ENCODE measurements at places on chromosomes 5 and 9.
A peak's percentile ranks its signal among the peaks of the same experiment; 100 is the strongest.

GRCh38 chr9:115306865-115307264 lies 188.9 kb upstream of the TNC start:
- no peak for DNase-seq
- no peak overlapping the region for H3K27ac ChIP-seq
- no peaks in the 10 kb centered on the region for H3K27me3 ChIP-seq
- H3K36me3 ChIP-seq: no peaks in the 10 kb centered on the region

- no peak for DNase-seq
- H3K4me1 ChIP-seq: no peaks in the 10 kb centered on the region
- H3K27ac ChIP-seq: no peak overlapping the region
- no peaks in the 10 kb centered on the region for H3K27me3 ChIP-seq
These were observed 81.2 kb upstream of the TRPC7 start for GRCh38 chr5:136446565-136446964.

- H3K27me3 ChIP-seq: no peaks in the 10 kb centered on the region
- DNase-seq: no peak
- no peak overlapping the region for H3K4me3 ChIP-seq
These were observed 164.5 kb upstream of the NFIB start for GRCh38 chr9:14478175-14479162.

- H3K27ac ChIP-seq: peak overlapping the region; percentile 69
- no peaks in the 10 kb centered on the region for H3K36me3 ChIP-seq
- no peak overlapping the region for H3K4me3 ChIP-seq
- H3K27me3 ChIP-seq: no peaks in the 10 kb centered on the region
- H3K4me1 ChIP-seq: peaks cover 19% of the 10 kb centered on the region
- DNase-seq: no peak
These were observed 9.3 kb upstream of the CAST start for GRCh38 chr5:96652769-96653454.

DNA sequence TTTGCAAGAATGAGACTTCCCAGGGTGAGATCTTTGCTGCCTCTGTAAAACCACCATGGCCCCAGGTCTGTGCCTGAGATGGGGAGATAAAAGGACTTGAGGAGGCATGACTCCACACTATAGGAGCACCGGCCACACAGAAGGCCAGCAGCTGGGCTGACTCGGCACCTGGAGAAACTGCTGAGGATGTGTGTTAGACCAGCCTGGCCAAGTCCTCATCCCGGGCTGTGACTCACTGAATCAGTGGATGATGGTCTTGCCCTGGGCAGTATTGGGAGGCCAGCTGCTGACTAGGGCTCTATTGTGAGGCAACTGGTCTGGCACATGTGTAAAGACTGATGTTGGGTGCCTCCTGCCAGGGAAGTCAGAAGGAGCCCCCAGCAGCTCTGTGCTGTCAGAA lies 286.2 kb downstream of the ACTL7B start:
- peaks cover 14% of the 10 kb centered on the region for H3K4me1 ChIP-seq
- H3K27ac ChIP-seq: peak overlapping the region; percentile 22
- H3K27me3 ChIP-seq: no peaks in the 10 kb centered on the region
- no peaks in the 10 kb centered on the region for H3K36me3 ChIP-seq
- H3K4me3 ChIP-seq: no peak overlapping the region

DNA sequence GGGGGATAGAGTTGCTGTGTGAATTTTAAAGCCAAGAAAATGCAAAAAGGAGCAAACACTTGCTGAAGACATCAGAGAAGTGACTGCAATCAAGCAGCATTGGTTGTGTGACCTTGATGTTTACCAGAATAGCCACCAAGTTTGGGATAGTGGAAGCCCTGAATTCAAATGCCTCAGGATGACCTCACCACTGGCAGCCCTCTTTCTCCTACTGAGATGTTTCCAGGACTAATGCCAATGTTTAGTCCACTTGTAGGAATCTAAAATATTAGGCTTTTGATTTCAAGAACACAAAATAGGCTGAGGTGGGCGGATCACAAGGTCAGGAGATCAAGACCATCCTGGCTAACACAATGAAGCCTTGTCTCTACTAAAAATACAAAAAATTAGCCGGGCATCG lies 112.2 kb upstream of the NUDT12 start:
- H3K27ac ChIP-seq: no peak overlapping the region
- H3K36me3 ChIP-seq: no peaks in the 10 kb centered on the region
- no peaks in the 10 kb centered on the region for H3K27me3 ChIP-seq
- no peak overlapping the region for H3K4me3 ChIP-seq
- DNase-seq: no peak

DNA sequence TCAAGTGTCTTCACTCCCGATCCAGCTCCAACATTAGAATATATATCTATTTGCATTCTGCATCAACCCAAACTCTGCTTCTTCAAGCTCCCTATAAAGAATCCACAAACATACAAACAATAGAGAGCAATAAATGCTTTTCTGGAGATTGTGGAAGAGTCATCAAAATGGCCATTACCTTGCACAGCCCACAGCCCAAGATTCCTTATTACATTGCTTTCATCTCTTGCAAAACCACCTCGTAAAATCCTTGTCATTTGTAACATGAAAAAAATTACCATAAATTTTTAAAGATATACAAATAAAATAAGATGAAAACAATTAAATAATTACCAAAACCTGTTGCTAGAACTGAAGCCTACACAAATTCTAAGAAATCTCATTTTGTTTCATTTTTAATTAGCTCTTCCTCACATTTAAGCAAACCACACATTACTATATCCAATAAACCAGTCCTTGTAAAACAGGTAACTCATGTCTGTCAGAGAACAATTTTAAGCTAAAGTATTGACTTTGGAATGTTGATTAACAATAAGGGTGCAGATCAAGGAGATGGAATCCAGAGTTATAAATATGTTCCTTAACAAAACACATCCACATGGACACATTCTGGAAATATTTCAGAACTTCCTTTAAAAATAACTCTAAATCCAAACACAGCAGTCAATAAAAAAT lies 7.1 kb downstream of the SPINK9 start:
- no peak overlapping the region for H3K27ac ChIP-seq
- no peaks in the 10 kb centered on the region for H3K4me1 ChIP-seq
- H3K4me3 ChIP-seq: no peak overlapping the region
- no peak for DNase-seq
- H3K36me3 ChIP-seq: no peaks in the 10 kb centered on the region
- H3K27me3 ChIP-seq: no peaks in the 10 kb centered on the region

DNA sequence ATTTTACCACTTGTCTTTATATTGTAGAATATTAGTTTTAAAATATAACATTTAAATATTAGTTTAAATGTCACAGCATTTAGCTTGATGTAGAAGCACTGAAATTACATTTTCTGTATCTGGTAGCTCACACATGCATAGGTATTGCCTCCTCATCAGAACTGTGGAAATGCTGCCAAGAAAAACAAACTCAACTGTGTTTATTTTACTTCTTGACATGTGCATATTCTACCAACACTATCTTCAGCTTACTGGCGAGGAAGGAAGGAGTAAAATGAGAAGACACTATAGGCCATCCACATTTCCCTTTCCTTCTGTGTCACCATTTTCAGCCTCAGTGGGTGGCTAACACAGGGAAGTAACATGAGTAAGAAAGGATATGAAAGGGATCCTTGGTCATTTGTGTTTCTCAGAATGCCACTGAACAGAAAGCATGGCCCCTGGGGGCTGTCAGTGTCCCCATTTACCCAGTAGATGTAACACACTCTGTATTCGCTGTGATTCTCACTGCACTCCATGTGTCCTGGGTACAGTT lies 81.0 kb upstream of the HTR4 start:
- H3K27me3 ChIP-seq: no peaks in the 10 kb centered on the region
- no peak for DNase-seq
- no peak overlapping the region for H3K27ac ChIP-seq
- H3K4me1 ChIP-seq: no peaks in the 10 kb centered on the region
- no peak overlapping the region for H3K4me3 ChIP-seq
- H3K36me3 ChIP-seq: no peaks in the 10 kb centered on the region

GRCh38 chr9:72733895-72734294 lies 212.5 kb downstream of the TMC1 start:
- H3K27ac ChIP-seq: no peak overlapping the region
- H3K27me3 ChIP-seq: no peaks in the 10 kb centered on the region
- H3K4me3 ChIP-seq: no peak overlapping the region

DNA sequence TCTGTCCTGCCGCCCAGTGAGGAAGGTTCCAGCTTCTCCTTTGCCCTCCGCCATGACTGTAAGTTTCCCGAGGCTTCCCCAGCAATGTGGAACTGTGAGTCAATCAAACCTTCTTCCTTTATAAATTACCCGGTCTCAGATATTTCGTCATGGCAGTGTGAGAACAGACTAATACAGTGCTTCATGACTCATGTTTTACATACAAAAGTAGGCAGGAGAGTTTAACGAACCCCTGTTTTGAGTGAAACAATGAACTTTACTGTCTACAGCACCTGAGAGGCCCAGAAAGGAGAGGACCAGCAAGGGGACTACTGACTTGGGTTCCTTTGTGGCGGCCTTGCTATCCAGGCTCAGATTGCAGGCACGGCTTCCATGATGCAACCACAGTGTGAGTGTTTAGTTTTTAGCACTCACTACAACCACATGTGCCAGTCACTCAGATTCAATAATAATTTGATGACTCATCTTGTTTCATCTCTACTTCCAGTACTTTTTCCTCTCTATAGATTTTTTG lies 139.1 kb upstream of the CLINT1 start:
- no peaks in the 10 kb centered on the region for H3K4me1 ChIP-seq
- no peaks in the 10 kb centered on the region for H3K36me3 ChIP-seq
- H3K4me3 ChIP-seq: no peak overlapping the region
- no peak overlapping the region for H3K27ac ChIP-seq
- no peaks in the 10 kb centered on the region for H3K27me3 ChIP-seq
- DNase-seq: no peak

DNA sequence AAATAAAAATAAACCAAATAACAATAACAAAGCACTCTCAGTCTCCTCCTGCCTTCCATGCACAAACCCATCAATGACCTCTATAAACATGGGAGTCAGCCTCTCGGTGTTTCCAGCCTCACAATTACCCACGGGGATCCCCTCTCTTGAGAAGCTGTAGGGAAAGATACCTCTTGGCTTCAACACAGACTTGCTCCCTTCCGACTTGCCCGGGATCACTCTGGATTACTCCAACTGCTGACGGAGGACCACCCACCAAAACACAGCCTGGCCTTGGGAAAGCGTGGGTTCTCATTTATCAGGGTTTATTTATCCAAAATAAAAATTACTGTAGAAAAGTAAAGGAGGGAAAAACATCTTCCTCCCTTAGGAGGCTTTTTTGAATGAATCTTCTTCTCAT lies 11.5 kb upstream of the NKX2-5 start:
- peaks cover 50% of the 10 kb centered on the region for H3K27me3 ChIP-seq
- peaks cover 11% of the 10 kb centered on the region for H3K4me1 ChIP-seq
- no peaks in the 10 kb centered on the region for H3K36me3 ChIP-seq
- DNase-seq: no peak
- H3K27ac ChIP-seq: no peak overlapping the region
- no peak overlapping the region for H3K4me3 ChIP-seq

GRCh38 chr5:41869151-41869723 lies 988 bp downstream of the OXCT1 start:
- DNase-seq: no peak
- peaks cover 6% of the 10 kb centered on the region for H3K36me3 ChIP-seq
- H3K27ac ChIP-seq: peak overlapping the region; percentile 95
- H3K4me3 ChIP-seq: peak overlapping the region; percentile 78

- DNase-seq: no peak
- H3K27me3 ChIP-seq: no peaks in the 10 kb centered on the region
- no peaks in the 10 kb centered on the region for H3K36me3 ChIP-seq
- H3K4me3 ChIP-seq: peak overlapping the region; percentile 66
- H3K4me1 ChIP-seq: peaks cover 52% of the 10 kb centered on the region
These were observed 2.8 kb upstream of the PFN3 start for GRCh38 chr5:177403102-177403791.

GRCh38 chr9:125956102-125956501 lies 208.9 kb downstream of the PBX3 start:
- no peak overlapping the region for H3K27ac ChIP-seq
- no peak overlapping the region for H3K4me3 ChIP-seq
- H3K4me1 ChIP-seq: no peaks in the 10 kb centered on the region
- H3K27me3 ChIP-seq: no peaks in the 10 kb centered on the region
- no peak for DNase-seq

DNA sequence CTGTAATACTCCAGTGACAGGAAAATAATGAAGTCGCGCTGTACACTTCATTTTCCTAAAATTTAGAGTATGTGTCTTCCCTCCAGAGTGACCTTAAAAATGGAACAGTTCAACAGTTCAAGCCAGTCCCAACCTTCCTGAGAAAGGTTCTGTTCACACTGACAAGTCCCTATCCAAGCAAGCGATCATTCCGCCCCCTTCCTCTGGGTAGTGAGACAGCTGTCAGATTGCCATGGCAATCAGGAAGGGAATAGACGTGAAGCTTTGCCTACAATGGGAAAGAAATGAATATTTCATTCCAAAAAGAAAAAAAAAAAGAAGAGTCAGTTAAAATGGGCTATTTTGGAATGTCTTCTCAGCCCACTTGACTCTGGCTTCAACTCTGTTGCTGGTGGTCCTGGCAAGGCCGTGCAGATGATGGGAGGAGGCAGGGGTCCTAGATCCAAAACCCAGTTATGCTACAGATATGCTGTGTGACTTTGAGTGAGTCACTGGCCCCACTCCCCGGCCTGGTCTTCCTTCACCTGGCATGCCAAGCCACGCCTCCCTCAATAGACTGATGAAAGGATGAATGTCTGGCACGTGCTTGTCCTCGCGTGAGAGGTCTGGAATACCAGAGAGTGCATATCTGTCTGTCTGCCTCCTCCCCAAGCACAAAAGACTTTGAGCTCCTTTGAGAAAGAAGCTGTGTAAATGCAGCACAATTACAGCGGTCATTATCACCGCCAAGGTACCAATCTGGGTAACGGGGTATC lies 165.8 kb upstream of the WWC1 start:
- no peak overlapping the region for H3K4me3 ChIP-seq
- no peaks in the 10 kb centered on the region for H3K36me3 ChIP-seq
- no peak overlapping the region for H3K27ac ChIP-seq
- H3K4me1 ChIP-seq: peaks cover 4% of the 10 kb centered on the region

DNA sequence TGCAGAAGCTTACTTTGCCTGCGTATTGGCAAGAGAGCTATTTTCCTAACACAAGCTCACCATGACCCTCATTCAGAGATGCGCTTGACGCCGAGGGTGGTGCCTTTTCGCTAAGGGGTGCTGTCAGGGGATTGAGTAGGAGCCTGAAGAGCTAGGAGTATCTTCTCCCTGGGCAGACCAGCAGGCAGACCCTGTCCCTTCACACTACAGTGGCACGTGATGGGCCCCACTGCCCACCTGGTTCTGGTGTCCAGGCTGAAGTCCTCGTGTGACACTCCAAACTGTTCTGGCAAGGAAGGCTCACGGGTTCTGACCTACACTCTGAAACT lies 198.3 kb downstream of the AUH start:
- DNase-seq: no peak
- H3K4me1 ChIP-seq: peaks cover 14% of the 10 kb centered on the region
- no peaks in the 10 kb centered on the region for H3K27me3 ChIP-seq
- H3K36me3 ChIP-seq: no peaks in the 10 kb centered on the region

All from esophagus squamous epithelium (tissue), 5 donors.